ENCODE measurements at places on chromosomes 4 and X.

DNA sequence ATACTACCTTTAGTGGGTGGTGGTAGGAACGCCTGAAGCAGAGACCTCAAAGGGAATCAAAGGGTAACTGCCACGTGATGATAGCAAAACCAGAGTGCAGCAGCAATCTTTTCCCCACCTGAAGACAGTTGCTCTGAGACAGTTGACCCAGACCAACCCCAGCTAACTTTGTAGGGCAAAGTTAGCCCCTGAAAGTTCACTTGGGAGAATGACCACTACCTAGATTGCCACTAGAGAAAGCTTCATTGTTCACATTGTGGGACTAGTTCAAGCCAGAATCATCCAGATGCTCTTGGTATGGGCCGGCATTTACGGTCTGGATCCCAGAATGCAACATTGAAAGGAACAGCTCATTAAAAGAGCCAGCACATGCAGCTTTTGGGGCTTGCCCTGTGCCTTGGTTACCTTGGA lies 4.1 kb downstream of the SEPTIN6 start:
- no peaks in the 10 kb centered on the region for H3K36me3 ChIP-seq
- no peak overlapping the region for H3K4me3 ChIP-seq
- no peaks in the 10 kb centered on the region for H3K4me1 ChIP-seq
- no peak for DNase-seq

- no peak for DNase-seq
- H3K36me3 ChIP-seq = no peaks in the 10 kb centered on the region
These were observed 676.6 kb downstream of the FAT4 start for GRCh38 chr4:125991398-125991797.

GRCh38 chr4:88747351-88747750 lies 49.7 kb upstream of the NAP1L5 start:
- H3K4me1 ChIP-seq = no peaks in the 10 kb centered on the region
- no peak overlapping the region for H3K27ac ChIP-seq
- H3K36me3 ChIP-seq = no peaks in the 10 kb centered on the region

DNA sequence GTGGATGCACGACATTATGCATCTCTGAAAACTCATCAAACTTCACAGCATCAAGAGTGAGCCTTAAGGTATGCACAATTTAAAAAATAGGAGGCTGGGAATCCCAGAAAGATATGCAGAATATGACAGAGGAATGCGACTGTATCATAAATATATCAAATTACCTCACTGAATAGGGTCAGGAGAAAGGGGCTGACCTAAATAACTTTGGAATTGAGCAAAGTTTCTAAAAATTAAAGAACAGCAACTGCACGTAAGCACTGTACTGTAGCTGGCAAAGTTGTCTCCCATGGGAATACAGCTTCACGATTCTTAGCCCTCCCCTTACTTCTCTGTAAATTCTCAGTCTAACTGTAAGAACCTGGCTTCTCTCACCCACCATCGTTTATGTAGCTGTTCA lies 397.4 kb upstream of the ZFP42 start:
- no peaks in the 10 kb centered on the region for H3K4me1 ChIP-seq
- DNase-seq = no peak
- H3K27ac ChIP-seq = no peak overlapping the region
- no peaks in the 10 kb centered on the region for H3K36me3 ChIP-seq
- H3K27me3 ChIP-seq = no peaks in the 10 kb centered on the region

- no peaks in the 10 kb centered on the region for H3K27me3 ChIP-seq
- H3K4me3 ChIP-seq = no peak overlapping the region
- no peak for DNase-seq
- no peaks in the 10 kb centered on the region for H3K36me3 ChIP-seq
- no peak overlapping the region for H3K27ac ChIP-seq
- H3K4me1 ChIP-seq = no peaks in the 10 kb centered on the region
These were observed 31.6 kb upstream of the SOD3 start for GRCh38 chr4:24763631-24764297.

GRCh38 chrX:37800717-37801116 lies 20.9 kb downstream of the CYBB start:
- H3K27ac ChIP-seq = no peak overlapping the region
- no peaks in the 10 kb centered on the region for H3K36me3 ChIP-seq
- no peak overlapping the region for H3K4me3 ChIP-seq
- H3K4me1 ChIP-seq = no peaks in the 10 kb centered on the region
- DNase-seq = no peak
- H3K27me3 ChIP-seq = no peaks in the 10 kb centered on the region

GRCh38 chr4:14264437-14264836 lies 636.9 kb upstream of the BOD1L1 start:
- no peaks in the 10 kb centered on the region for H3K27me3 ChIP-seq
- no peak overlapping the region for H3K27ac ChIP-seq
- H3K36me3 ChIP-seq = no peaks in the 10 kb centered on the region
- H3K4me3 ChIP-seq = no peak overlapping the region
- no peaks in the 10 kb centered on the region for H3K4me1 ChIP-seq

DNA sequence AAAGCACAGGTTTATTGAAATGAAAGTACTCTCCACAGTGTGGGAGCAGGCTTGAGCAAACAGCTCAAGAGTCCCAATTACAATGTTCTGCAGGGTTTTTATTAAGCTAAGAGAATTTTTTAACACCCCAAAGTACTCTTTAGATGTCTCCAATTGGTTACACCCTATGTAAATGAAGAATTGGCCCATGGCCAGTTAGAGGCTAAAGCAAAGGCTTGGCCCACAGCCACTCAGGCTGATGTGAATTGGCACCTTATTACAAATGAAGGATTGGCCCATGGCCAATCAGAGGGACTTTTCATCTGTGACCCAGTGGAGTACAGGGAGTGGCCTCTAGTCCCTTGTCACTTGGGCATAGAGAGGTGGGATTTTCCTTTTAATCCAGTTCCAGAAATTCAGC lies 30.1 kb upstream of the IQCM start:
- no peaks in the 10 kb centered on the region for H3K27me3 ChIP-seq
- H3K36me3 ChIP-seq = no peaks in the 10 kb centered on the region
- no peak for DNase-seq

- H3K36me3 ChIP-seq = no peaks in the 10 kb centered on the region
- no peak for DNase-seq
- H3K27ac ChIP-seq = no peak overlapping the region
- no peaks in the 10 kb centered on the region for H3K27me3 ChIP-seq
These were observed 505.4 kb upstream of the PITX2 start for GRCh38 chr4:111128327-111128726.

DNA sequence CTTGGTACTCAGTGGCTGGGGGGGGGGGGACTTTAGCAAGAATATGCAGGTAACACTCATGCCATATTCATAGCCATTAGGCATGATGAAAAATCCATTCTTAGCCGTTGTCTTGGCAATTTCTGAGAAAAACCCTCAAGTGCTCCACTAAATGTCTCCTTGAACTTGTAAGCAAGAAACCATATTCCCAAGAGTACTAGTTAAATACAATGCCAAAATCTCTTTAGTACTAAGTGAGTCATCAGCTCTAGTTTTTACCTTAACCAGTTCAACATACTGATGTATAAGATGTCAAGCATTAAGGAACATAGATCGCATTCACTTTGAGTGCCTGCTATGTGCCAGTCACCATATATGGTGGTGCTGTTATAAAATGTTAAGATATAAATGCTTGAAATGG lies 27.5 kb downstream of the UBE2D3 start:
- no peaks in the 10 kb centered on the region for H3K27me3 ChIP-seq
- H3K4me1 ChIP-seq = no peaks in the 10 kb centered on the region
- no peaks in the 10 kb centered on the region for H3K36me3 ChIP-seq
- H3K4me3 ChIP-seq = no peak overlapping the region

GRCh38 chr4:12674184-12674583 lies 810.0 kb downstream of the RAB28 start:
- no peak for DNase-seq
- H3K4me1 ChIP-seq = no peaks in the 10 kb centered on the region
- H3K27me3 ChIP-seq = no peaks in the 10 kb centered on the region
- H3K4me3 ChIP-seq = no peak overlapping the region
- H3K36me3 ChIP-seq = no peaks in the 10 kb centered on the region

DNA sequence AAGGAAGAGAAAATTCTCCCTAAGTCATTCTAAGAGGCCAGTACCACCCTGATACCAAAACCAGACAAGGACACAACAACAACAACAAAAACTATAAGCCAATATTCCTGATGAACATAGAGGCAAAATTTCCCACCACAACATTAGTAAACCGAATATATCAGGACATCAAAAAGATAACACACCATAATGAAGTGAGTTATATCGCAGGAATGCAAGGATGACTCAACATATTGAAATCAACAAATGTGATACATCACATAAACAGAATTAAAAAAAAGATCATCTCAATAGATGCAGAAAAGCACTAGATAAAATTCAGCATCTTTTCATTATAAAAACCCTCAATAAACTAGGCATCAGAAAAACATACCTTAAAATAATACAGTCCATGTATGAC lies 1844.4 kb upstream of the PCDH10 start:
- no peaks in the 10 kb centered on the region for H3K4me1 ChIP-seq

DNA sequence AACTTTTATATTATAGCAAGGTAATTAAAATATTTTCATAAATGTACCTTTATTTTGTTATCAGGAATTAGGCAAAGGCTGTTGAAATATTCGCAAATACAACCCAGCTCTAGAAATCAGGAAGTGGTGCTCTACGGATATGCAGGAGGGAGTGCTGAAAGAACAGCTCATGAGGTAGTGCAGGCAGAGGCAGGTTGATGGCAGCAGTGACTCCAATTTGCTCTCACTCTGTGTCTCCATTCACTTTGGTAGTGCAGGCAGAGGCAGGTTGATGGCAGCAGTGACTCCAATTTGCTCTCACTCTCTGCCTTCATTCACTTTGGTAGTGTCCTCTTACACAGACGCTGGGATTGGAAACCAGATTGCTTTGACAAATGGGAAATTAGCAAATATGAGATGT lies 277.9 kb downstream of the TRIML1 start:
- no peaks in the 10 kb centered on the region for H3K36me3 ChIP-seq
- no peak overlapping the region for H3K4me3 ChIP-seq
- H3K27ac ChIP-seq = no peak overlapping the region
- no peaks in the 10 kb centered on the region for H3K27me3 ChIP-seq
- H3K4me1 ChIP-seq = no peaks in the 10 kb centered on the region

GRCh38 chr4:87363552-87363951 lies 27.4 kb downstream of the HSD17B11 start:
- H3K4me1 ChIP-seq = no peaks in the 10 kb centered on the region
- H3K27me3 ChIP-seq = no peaks in the 10 kb centered on the region
- H3K36me3 ChIP-seq = no peaks in the 10 kb centered on the region
- DNase-seq = no peak
- H3K27ac ChIP-seq = no peak overlapping the region
- H3K4me3 ChIP-seq = no peak overlapping the region

DNA sequence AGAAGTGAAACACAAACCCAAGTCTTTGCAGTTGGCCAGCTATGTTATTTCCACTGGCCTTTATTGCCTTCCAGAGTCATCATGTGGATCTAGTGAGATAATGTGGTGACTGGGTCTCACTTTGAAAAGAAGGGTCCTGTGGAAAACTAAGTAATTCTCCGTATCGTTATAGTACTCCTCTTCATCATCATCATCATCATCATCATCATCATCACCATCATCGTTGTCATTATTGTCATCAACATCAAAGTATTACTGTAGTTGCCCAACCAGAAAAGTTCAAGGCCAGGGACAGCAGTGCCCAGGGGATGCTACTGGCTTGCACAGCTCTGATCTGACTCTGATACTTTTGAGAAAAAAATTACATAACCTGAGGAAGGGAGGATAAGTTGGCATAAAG lies 295.6 kb upstream of the F9 start:
- no peak overlapping the region for H3K27ac ChIP-seq
- H3K36me3 ChIP-seq = no peaks in the 10 kb centered on the region
- no peak overlapping the region for H3K4me3 ChIP-seq
- no peaks in the 10 kb centered on the region for H3K27me3 ChIP-seq
- no peaks in the 10 kb centered on the region for H3K4me1 ChIP-seq

DNA sequence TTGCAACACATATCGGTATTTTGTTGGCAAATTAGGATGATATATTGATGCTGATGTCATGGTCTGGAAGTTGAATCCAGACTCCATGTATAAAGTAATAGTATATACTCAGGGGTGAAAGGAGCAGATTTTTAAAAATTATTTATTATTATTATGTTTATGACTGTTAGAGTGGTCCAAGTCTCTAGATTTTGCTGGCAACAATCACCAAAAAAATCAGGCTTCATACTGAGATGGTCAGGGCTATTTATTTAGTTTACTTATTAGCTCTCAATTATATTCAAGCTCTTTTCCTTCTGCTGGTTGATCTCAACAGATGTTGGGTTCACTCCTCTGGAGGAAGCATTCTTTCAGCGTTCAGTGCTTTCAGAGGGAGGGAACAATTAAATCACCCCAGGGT lies 73.9 kb upstream of the VCX3B start:
- H3K27me3 ChIP-seq = no peaks in the 10 kb centered on the region
- no peaks in the 10 kb centered on the region for H3K4me1 ChIP-seq
- no peaks in the 10 kb centered on the region for H3K36me3 ChIP-seq
- no peak for DNase-seq
- no peak overlapping the region for H3K4me3 ChIP-seq

- no peaks in the 10 kb centered on the region for H3K27me3 ChIP-seq
- DNase-seq = no peak
- H3K27ac ChIP-seq = no peak overlapping the region
- no peaks in the 10 kb centered on the region for H3K36me3 ChIP-seq
These were observed 107.1 kb upstream of the ATP6AP2 start for GRCh38 chrX:40473460-40474204.

DNA sequence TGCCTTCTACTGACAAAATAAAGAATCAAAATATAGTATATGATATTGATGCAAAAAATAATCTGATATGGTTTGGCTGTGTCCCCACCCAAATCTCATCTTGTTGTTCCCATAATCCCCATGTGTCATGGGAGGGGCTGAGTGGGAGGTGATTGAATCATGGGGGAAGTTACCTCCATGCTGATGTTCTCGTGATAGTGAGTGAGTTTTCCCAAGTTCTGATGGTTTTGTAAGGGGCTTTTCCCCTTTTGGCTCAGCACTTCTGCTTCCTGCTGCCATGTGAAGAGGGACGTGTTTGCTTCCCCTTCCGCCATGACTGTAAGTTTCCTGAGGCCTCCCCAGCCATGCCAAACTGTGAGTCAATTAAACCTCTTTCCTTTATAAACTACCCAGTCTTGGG lies 70.2 kb downstream of the TMEM165 start:
- no peaks in the 10 kb centered on the region for H3K27me3 ChIP-seq
- no peak overlapping the region for H3K27ac ChIP-seq
- no peaks in the 10 kb centered on the region for H3K36me3 ChIP-seq
- DNase-seq = no peak
- no peak overlapping the region for H3K4me3 ChIP-seq

- no peak overlapping the region for H3K4me3 ChIP-seq
- H3K27me3 ChIP-seq = no peaks in the 10 kb centered on the region
- no peaks in the 10 kb centered on the region for H3K4me1 ChIP-seq
These were observed 306.9 kb upstream of the FGF13 start for GRCh38 chrX:139018436-139018835.

GRCh38 chrX:37818031-37818430 lies 29.3 kb downstream of the DYNLT3 start:
- H3K4me1 ChIP-seq = no peaks in the 10 kb centered on the region
- H3K4me3 ChIP-seq = no peak overlapping the region
- H3K36me3 ChIP-seq = no peaks in the 10 kb centered on the region
- H3K27ac ChIP-seq = no peak overlapping the region
- DNase-seq = no peak

Measured in ovary (tissue), 10 donors.